ENCODE measurements at places on chromosomes 2 and 18.

DNA sequence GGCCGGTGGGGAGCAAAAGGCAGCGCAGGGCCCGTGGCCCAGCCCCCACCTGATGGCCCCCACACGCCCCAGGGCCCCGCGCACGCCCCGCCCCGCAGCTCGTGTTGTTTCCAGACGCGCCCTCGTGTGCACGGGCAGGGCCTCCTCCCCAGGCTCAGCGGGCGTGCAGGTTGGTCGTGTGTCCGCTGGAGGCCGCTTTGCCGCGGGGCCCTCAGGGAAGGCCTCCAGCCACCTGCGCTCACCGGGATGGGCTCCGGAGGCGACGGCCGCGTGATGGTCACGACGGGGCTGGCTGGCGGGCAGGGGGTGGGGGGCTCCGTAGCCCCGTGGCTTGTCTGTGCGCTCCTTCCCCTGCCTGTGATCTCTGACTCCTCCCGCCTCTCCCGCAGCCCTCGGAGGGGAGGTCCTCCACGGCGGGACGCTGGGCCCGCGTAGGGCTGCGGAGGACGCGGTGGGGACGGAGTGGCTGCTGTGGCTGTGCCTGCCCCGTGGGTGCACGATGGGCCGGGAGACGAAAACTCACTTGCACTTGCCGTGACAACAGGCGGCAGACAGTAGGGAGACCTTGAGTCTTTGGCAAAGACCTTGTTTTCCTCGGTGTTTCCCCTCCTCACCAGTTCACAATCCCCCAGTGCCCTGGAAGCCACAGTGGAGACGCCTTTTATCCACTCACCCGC lies 67.1 kb downstream of the RTP5 start:
- no peak for DNase-seq

DNA sequence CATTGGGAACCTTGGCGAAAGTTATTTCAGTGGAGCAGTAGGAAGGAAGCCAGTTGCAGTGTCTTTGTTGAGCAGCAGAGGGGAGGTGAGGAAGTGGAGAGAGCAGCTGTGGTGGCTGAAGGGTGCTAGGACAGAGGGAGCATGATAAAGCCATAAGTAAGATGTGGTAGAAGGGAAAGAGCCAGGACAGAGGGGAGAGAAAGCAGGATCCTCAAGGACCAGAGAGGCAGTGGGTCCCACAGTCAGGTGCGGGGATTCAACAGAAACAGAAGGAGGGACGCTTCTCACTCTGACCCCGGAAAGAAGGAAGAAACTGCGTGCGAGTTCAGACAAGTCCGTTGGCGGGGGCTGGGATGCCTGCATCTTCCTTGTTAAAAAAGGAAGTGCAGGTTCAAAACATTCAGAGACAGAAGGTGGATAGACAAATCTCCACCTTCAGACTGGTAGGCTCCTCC lies at the start of gene CXCR2:
Gene CXCR2 (plus strand): TSS at position 403 of the 455 bp plus-strand sequence. CDS start 8,774 bp downstream, outside the sequence.
- peak; percentile 41 for DNase-seq

- DNase-seq, result no peak
Observed at GRCh38 chr2:46870051-46870839, 45.4 kb downstream of the MCFD2 start.

GRCh38 chr2:74513605-74514367 lies 464 bp upstream of the TLX2 start:
- no peak for DNase-seq

DNA sequence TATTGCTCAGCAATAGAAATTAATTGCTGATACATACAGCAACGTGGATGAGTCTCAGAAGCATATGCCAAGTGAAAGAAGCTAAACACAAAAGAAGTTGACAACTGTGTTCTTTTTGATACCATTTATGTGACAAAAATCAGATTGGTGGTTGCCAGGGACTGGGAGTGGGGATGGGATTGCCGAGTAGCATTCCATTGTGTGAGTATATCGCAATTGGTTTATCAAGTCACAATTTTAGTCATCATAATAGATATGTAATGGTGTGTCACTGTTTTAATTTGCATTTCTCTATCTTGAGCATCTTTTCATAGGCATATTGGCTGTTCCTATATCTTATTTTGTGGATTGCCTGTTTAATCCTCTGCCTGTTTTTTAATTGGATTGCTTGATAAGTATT lies 20.9 kb downstream of the STRADB start:
- DNase-seq, result no peak

GRCh38 chr2:139495851-139496250 lies 715.7 kb upstream of the NXPH2 start:
- no peak for DNase-seq

GRCh38 chr2:238505892-238506280 lies 79.2 kb downstream of the ASB1 start:
- peak; percentile 43 for DNase-seq

DNA sequence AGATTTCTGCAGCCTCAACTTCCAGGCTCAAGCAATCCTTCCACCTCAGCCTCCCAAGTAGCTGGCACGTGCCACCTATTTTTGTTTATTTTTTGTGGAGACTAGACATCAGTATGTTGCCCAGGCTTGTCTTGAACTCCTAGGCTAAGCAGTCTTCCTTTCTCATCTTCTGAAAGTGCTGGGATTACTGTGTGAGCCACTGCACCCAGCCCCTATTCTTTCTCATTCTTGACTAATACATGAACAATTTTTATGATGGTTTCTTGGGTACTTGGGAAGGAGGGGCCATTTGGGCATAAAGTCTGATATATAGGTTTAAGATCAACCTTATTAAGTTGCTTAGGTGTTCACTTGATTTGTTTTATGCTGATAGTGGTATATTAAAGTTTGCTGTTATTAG lies 26.2 kb downstream of the EPC2 start:
- no peak for DNase-seq

DNA sequence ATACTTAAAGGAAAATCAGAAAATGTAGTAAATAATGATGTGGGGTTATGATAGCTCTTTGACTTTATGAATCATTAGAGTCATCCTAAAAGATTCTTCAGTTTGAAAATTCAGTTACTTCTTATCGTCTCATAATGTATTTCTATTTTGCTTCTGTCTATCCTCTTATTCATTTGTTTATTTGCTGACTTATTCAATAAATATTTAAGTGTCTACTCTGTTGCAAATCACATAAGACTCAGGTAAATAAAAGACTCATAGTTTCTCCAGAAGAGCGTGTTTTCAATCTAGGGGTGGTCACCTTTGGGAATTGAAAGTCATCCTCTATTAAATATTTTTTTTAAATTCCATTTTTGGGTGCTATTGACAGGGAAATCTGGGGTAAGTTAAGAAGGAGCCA lies 69.1 kb upstream of the RBMS1 start:
- no peak for DNase-seq

DNA sequence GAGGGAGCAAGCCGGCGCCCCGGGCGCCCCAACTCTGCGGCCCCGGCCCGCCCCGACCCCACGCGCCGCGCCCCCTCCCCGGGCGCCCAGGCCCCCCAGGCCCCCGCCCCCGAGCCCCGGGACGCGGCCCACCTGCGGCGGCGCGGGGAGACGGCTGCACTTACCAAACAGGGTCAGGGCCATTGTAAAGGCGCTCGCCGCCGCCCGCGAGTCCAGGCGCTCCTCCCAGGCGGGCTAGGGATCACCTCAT lies 526 bp downstream of the CHN1 start:
- DNase-seq, result no peak

DNA sequence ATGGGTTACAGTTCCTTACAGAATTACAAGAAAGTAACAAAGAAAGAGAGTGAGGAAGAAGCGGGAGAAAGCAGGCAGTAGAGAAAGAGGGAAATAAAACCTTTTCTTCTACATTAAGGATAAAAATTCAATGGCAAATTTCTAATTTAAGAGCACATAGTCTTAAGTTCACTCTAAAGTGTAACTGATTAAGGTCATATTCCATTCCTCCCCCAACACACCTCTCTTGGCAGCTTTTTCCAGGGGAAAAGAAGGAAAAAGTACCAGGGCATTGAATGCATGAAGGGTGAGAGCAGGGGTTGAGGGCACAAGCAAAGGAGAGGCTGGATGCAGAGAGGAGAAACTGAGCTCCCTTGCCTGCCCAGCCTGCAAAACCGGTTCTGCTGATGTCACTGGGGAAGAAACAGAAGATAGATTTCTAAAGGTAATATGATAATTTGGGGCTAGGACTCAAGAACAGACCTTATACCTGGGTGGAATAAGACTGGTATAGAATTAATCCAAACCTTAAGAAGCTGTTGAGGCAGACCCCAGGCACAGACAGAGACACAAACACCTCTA lies 4.6 kb downstream of the ACMSD start:
- DNase-seq, result no peak
